Activated T-cell treated with anti-CD3 and anti-CD28 coated beads for 48 hours (primary cell): ENCODE measurements at places on chromosomes 11 and 22.

GRCh38 chr22:37623075-37624016, 14.7 kb downstream of the GGA1 start:
- peak; percentile 62 for DNase-seq

DNA sequence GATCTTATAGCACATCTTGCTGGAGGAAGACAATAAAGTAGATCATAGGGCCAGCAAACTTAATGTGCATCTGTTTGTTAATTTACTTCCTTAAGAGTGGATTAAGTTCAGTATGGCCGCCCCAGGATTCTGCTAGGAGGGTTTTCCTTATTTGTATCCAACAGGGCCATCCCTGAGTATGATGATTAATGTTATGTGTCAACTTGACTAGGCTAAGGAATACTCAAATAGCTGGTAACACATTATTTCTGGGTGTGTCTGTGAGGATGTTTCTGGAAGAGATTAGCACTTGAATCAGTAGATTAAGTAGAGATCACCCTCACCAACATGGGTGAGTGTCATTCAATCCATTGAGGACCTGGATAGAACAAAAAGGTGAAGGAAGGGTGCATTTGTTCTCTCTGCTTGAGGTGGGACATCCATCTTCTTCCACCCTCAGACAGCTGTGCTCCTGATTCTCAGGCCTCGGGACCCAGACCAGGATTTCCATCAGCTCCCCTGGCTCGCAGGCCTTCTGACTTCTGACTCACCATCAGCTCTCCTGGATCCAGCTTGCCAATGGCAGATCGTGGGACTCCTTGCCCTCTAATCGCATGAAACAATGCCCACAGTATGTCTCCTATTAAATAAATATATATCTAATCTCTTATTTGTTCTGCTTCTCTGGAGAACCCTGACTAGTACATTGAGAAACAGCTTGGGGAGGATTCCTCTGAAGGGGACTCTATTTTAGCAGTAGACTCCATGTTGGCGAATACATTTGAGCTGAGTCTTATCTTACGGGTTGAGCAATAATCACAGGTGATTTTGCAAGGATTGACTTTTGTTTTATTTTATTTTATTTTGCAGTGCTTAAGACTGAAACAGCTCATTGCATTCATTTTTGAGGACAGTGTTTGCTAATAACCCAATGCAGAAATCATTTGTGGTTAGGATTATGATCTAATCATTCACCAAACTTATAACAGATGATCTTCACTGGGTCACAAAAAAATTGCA, 9.0 kb upstream of the ZBTB44 start:
- no peak for DNase-seq

DNA sequence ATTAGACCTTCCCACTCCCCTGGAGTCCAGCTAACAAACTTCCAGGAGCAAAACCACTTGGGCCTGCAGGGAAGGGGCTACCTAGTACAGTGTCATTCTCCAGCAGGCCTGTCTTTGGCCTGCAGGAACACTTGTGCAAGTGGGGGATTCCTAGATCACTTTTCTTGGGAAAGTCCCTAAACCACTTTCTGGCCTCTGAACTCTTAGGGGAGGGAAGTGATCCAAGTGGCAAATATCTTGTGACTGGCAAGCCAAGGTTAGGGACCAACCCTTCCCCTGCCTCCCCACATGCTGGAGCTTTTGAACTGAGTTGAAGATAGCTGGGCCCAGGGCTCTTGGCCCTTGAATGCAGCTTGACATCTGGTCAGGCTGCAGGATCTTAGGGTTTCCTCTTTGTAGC, 17.2 kb downstream of the PPFIBP2 start:
- DNase-seq: no peak

DNA sequence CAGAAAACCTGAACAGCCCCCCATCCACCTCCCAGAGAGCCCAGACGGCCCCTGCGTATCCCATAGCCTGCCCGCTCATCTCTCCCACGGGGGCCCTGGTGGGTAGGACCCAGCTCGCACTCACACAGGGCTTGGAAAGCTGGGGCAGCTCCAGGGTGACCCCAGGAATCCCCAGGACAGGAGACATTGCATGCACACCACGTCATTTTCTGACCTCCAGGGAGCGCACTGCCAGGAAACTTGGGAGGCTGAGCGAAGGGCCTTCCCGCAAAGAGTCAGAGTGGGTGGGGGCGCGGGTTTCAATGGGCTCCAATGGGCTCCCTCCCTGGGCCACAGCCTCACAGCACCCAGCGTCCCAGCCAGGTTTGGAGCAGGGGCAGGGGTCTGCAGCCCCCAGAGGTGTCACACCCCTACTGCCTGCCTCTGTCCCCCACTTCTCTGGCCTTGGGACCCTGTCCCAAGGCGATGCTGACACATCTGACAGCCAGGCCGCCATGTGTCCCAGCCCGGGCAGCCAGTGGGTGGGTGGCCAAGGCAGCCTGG, 8.2 kb upstream of the SYT8 start:
- no peak for DNase-seq

DNA sequence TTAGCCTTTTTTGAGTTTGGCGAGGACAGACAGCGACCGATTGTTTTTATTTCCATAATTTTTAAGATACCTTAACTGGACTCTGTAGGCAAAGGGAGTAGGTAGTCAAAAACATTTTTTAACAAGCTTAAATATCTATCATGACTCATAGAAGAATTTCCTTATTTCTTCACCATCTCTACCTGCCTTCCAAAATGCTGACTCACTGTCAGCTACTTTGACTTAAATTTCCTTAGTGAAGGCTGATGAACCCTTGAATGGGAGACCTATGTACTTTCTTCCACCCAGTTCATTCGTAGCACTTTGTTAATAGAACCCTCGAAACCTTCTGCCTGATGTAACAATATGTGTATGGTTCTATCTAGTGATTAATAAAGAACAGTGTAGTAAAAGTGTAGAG, 1.1 kb upstream of the MTMR2 start:
- DNase-seq: no peak

DNA sequence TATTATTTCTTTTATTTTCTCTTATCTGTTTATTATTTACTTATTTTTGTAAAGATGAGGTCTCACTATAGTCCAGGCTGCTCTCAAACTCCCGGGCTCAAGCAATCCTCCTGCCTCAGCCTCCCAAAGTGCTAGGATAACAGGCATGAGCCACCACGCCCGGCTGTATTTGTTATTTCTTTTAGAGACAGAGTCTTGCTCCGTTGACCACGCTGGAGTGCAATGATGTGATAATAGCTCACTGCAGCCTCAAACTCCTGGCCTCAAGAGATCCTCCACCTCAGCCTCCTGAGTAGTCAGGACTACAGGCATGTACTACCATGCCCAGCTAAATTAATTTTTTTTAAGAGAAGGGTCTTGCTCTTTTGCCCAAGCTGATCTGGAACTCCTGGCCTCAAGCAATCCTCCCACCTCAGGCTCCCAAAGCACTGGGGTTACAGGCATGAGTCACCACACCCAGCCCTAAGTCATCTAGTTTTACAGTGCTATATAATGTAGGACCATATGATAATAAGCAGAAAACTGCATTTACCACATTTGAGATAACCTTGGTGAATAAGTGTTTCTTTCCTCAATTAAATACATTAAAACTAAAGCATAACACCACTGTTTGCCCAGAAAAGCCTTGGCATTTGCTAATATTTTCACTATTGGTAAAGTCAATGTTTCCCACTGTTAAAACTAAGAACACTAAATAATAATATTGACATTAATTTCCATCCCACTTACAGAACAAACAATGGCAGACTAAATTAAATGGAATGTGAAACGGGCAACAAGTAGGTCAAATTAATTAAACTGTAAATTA, 127.5 kb downstream of the SIK3 start:
- DNase-seq: no peak

- DNase-seq: no peak
Measured at GRCh38 chr22:35419756-35420155, 19.8 kb downstream of the MCM5 start.

DNA sequence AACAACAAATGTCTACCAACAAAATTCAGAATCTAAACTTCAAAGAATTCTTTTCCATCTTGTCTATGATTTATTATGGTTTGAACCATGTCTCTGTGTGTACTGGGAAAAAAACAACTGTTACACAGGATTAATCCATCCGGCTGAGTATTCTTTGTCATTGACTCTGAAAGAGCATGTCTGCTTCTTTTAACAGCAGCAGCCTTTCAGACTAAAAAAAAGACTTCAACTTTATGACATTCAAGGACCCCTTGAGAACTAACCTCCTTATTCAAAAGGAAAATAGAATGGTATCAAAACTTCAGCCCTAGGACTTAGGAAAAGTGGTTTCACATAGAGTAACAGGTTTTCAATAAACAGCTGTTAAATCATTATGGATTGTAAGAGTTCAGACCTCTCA, 79.9 kb downstream of the MRTFA start:
- no peak for DNase-seq

- DNase-seq: no peak
Measured at GRCh38 chr22:40436505-40437431, 66.4 kb downstream of the SGSM3 start.

DNA sequence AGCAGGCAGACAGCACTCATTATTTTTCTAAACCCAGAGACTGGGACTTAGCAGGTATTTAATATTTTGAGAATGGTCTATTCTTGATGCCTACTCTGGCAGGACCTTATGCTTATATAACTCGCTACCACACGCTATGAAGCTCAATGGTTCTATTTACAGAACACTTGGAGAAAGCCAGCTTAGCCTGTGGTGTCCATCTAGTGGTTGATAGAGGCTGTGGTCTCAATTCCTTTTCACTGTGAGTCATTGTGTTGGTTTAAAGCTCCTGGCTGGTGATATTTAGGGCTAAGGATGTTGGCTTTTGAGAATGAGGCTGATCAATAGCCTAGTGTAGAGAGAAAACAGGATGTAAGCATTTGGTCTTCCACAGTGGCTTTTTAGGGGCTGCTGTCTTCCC, 206.4 kb downstream of the DBX1 start:
- no peak for DNase-seq

DNA sequence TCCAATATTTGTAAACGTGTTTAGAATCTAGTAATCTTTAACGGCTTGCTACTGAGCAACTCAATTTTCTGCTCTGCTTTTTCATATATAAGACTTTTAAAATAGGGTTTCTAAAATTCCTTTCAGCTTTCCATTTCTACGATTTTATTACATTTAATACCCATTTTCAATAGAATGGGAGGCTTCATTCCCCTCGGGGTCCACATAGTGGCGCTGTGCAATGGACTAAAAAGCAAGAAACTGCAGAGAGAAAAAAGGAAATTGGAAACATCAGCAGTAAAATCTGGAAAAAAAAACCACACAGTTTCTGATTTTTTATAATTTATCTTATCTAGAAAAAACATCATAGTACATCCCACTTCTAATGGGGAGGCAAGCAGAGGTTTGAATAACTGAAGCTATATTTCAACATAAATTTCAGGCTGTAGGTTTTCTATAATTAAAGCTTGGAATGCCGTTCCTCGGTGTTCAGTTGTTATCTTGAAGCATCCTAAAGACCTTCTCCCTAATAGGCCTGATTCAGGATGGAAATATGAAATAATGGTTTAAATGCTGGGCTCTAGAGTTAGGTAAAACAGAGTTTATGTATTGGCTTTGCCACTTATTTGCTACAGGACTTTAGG, 18.7 kb upstream of the JHY start:
- DNase-seq: no peak

GRCh38 chr22:19634226-19634975, 79.9 kb upstream of the SEPTIN5 start:
- DNase-seq: no peak

GRCh38 chr22:18999008-18999407, 62.9 kb upstream of the PRODH start:
- DNase-seq: peak; percentile 9

GRCh38 chr11:47318166-47318565, 34.3 kb downstream of the MYBPC3 start:
- no peak for DNase-seq

- DNase-seq: no peak
Measured at GRCh38 chr11:116427337-116427902, 345.4 kb downstream of the BUD13 start.

- DNase-seq: no peak
Measured at GRCh38 chr22:47102648-47103047, 340.2 kb downstream of the TBC1D22A start.

DNA sequence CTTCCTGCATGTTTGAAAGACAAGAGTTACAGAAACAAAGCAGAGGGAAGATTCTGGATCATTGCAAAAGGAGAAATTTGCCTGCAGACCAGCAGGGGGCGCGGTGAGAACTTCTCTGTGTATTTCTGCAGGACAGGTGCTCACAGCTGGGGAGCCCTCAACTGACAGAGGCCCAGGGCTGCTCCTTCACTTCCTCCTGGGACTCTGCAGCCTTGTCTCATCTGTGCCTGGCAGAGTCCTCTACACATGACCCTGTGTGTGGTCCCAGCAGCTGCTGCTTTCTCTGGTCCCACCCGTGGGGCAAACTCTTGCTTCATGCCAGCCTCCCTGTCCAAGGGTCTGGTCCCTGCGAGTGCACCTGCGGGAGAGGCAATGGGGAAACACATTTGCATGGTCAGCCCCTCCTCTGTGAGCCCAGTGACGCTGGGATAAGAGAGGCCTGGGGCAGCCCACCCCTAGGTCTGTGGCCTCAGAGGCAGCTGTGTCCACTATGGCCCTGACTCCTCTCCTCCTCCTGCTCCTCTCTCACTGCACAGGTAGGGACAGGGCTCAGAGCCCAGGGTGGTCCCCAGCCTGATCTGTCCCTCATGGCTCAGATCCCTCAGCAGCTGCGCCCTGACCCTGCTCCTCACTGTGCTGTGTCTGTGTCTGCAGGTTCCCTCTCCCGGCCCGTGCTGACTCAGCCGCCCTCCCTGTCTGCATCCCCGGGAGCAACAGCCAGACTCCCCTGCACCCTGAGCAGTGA, 43.2 kb upstream of the VPREB1 start:
- no peak for DNase-seq

- DNase-seq: no peak
Measured at GRCh38 chr11:117668321-117668751, 128.7 kb downstream of the DSCAML1 start.

- no peak for DNase-seq
Measured at GRCh38 chr22:33515795-33516194, 404.5 kb downstream of the LARGE1 start.

DNA sequence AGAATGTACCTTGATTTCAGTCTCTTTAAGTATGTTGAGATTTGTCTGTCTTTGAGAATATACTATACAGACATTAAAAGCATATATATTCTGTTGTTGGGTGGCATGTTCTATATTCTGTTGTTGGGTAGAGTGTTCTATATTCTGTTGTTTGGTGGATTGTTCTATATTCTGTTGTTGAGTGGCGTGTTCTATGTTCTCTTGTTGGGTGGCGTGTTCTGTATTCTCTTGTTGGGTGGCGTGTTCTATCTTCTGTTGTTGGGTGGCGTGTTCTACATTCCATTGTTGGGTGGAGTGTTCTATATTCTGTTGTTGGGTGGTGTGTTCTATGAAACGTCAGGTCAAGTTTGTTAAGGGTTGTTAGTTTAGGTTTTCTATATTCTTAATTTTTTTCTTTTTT, 27.1 kb upstream of the CTTN start:
- no peak for DNase-seq

- no peak for DNase-seq
Measured at GRCh38 chr22:25930083-25930482, 188.1 kb downstream of the MYO18B start.
